CD8-positive, alpha-beta T cell (primary cell): ENCODE measurements at places on chromosomes 16 and 17.

DNA sequence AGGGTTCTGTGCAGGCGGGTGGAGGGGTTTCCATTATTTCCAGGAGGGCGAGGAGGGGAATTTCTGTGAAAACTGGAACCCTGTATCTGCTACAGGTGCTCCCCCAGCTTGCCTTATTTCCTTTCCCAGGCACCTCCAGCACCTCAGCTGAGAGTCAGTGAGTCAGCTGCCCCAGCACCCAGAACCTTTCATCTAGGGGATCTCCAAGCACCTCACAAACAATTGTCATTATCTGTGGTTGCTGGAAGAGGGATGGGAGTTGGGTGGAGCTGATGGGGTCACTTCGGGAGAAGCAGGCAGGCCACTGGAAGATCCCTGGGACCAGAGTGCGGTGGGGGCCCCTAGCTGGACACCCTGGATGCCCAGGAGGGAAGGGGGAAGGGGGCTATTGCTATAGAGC, 10.0 kb upstream of the CLUH start:
- no peak for DNase-seq

- no peak for DNase-seq
These were observed 8.0 kb upstream of the IL32 start for GRCh38 chr16:3057181-3058138.

DNA sequence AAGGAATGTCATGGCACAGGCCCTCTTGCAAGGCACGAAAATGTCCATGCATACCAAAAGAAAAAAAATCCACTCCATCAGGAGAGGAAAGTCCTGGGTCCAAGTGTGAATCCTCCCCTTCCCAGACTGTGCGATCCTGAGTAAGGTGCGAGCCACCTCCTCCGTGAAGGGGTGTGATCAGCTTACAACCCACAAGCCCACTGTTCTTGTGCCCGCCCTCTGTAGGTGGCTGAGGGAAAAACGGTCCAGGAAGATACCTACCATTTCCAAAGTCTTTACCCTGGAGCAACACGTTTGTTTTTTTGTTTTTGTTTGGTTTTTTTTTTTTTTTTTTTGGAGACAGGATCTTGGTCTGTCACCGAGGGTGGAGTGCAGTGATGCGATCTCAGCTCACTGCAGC, 116.5 kb downstream of the ZNF423 start:
- DNase-seq, result no peak

DNA sequence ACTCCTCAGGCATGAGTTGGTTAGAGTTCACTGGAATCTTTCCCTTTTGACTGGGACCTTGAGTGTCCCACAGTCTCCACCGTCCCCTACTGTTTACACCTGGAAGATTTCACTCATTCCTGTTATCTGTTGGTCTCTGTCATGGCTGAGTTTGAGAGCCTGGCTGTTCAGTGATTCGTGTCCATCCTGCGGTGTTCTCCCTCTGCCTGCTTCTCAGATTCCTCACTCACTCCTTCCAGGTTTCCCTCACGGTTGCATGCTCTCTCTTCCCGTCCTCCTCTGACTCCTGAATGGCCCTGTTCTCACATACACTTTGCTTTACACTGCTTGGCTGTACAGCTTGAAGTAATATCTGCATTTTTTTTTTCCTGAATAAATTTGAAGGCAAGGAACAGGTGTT, 24.5 kb downstream of the OR1D5 start:
- no peak for DNase-seq

DNA sequence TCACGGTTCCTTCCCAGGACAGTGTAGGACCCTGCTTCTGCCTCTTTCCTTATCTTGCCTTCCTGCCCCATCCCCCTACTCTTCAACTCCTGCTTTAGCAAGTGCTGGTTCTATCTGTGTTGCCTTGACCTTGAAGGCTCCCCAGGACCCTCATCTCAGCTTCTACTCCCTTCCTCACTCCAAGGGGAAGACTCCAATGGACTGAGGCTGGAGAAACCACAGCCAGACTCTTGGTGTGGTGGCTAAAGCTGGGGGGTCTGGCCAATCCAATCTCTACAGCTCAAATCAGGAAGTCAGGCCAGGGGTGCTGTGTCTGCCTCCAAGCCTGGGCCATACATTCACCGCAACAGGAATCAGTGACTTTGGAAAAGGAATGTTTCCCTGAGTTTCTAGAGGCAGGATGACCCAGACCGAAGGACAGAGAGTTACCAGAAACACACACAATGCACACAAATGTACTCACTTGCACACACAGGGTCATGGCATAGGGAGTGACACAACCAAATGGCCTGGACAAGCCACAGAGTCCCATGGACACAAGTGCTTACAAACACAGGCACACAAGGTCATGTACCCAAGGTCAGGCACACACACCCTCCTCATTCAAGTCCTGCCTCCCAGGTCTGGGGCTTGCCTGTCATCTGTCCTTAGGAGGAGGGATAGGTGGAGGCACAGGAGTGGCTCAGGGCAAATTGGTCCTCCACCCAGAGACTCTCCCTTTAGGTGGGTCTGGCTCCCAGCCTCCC, 1.7 kb upstream of the HSD11B2 start:
- no peak for DNase-seq

- DNase-seq, result no peak
These were observed 168.0 kb upstream of the RPH3AL start for GRCh38 chr17:520447-521182.

DNA sequence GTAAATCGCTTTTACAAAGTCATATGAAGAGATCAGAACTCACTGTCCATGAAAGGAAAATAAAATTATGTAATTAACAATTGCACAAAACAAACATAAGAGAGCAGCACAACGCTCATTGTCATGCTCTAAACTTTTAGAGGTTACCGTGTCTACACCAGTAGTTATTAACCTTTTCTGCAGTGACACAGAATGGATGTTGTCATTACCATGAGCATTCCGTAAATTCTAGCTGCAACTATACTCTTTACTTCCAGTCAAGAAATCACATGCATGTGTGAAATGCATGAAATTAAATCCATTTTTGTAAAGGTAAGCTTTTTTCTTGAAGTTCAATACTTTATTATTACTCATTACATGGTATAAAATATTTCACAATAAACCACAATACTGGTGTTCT, 38.2 kb downstream of the USP32 start:
- no peak for DNase-seq

DNA sequence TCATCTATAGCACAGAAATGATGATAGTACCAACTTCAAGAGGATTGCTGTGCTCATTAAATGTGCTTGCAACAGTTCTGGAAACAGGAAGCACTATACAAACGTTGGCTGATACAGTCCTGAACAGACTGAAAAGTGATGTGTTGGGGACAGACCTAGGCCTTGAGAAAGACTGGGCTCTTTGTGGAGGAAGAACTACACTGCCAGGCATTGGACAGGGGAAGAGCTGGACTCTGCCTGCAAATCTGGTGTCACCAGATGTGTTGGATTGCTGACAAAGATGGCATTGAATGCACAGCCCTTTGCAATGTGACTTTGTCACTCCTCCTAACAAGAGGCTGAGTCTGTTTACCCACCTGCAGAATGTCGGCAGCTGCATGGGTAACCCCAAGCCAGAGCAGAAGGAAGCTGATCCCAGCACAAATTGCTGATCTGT, 12.4 kb upstream of the ST6GALNAC2 start:
- DNase-seq, result no peak

DNA sequence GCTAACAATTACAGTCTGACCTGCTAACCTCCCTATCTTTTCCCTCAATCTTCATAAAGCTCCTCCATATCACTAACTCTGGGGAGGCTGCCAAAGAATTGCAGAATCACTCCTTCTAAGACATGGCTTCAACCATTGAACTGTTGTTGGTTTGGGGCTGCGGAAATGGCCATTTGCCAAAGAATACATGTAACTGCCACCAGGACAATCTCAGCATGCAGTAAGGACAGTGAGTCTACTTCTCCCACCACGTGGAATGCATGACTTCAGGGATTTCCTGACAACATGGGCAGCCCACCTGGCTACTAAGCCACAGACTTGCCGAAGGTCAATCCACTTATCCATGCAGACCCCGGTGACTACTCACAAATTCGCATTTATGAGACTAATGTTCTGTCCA, 104.3 kb upstream of the NUDT7 start:
- no peak for DNase-seq

- DNase-seq, result no peak
These were observed 7.2 kb upstream of the HSD11B2 start for GRCh38 chr16:67423611-67424260.

GRCh38 chr17:47831934-47832327, 461 bp downstream of the LRRC46 start:
- DNase-seq, result no peak

DNA sequence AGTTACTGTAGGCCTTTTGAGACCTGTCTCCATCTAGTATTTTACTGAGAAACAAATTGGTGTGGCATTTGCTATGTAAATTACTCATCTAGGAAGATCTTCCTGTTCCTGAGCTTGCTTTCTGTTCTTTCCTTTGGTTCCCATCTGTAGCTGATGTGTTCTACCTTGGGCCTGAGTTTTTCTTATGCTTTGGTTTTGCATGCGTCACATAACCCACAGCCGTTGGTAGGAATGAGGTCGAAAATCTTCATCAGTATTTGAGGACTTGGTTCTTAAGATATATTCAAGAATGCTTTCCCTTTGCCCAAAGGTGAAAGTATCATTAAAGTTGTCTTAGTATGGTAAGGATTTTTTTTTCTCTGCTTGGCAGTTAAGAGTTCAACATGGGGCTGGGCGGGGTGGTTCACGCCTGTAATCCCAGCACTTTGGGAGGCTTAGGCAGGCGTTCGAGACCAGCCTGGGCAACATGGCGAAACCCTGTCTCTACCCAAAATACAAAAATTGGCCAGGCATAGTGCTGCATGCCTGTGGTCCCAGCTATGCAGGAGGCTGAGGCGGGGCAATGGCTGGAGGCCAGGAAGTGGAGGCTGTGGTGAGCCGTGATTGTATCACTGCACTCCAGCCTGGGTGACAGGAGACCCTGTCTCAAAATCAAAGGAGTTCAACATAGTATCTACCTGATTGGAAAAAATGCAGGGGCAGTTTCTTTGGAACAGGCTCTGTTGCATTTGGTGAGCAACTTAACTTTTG, 28.8 kb downstream of the IST1 start:
- DNase-seq, result no peak

- no peak for DNase-seq
These were observed 1.7 kb upstream of the ALOX12 start for GRCh38 chr17:6994118-6994598.
